ENCODE measurements at places on chromosomes 7 and 10.

DNA sequence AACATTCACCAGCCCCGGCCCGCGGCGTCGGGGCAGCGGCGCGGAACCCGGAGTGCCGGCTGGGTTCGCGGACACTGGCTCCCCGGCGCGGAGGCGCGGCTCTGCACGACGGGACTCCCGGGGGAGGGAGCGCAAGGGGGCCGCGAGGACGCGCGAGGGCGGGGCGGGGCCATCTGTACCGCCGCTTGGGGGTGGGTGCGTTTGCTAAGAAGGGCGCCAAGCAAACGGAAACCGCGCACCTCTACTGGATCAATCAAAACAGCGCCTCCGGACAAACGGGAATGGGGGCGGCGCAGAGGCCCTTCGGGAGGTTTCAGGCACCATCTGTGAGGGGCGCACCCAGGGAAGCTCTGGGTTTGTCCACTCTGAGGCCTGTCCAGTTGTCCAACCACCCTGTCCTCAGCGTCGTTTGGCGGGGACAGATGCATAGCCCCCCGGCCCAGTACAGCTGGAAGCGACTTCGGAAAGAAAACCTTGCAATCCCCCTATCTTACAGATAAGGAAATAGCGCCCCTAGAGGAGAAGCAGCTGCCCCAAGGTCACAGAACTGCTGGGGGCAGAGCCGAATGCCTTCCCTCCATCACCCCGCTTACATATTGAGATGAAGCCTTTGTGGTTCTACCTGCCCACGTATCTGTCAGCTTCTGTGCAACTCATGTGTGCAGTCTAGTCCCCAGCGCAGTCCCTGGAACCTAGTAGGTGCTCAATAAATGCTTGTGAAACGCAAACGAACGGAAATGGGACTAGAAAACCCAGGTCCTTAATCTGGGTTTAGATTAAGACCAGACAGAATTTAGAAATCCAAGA lies 10.7 kb upstream of the SLIT1 start:
- DNase-seq: peak; percentile 47

DNA sequence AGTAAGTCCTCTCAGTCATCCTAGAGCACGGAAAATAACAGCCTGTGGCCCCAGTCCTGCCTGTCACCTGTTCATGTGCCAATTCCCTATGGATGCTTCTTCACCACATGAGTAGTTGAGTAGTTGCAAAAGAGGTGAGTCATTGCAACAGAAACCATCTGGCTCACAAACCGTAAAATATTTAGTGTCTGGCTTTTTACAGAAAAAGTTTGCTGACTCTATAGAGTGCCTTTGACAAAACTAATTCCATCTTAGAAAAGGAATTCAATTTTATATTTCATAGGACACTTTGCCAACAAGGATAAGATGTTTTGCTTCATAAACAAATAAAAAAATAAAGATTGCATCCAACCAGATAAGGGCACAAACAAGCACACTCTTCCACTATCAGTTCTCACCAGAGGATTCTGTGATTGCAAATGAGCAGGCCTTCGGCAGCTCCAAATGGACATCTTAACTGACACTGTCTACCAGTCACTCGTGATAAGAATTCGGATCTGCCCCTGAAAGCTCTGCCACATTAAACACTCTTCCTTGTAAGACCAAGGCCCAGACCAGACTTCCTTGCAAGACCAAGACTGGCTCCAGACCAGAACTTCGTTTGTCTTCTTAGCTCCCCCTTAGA lies 242.7 kb upstream of the SEMA3C start:
- no peak for DNase-seq

DNA sequence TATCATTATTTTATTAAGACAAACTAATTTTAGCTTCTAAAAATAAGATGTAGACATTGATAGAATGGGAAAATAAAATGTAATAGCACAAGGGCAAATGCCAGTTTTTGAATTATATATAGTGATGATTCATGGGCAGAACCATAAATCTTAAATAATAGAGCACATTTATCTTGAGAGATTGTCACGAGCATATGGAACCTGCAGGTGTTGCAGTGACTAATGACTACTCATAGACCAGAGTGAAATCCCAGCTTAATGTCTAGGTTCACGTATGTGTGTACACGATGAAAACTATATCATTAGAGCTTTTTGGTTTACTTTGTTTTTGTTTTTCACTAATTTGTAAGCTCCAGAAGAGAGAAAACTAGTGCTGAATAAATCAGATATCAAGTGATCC lies 150.2 kb upstream of the CACNA2D1 start:
- no peak for DNase-seq

GRCh38 chr7:51634025-51634424 lies 317.4 kb upstream of the COBL start:
- no peak for DNase-seq

GRCh38 chr7:51067757-51068156 lies 248.9 kb downstream of the COBL start:
- DNase-seq: peak; percentile 82

DNA sequence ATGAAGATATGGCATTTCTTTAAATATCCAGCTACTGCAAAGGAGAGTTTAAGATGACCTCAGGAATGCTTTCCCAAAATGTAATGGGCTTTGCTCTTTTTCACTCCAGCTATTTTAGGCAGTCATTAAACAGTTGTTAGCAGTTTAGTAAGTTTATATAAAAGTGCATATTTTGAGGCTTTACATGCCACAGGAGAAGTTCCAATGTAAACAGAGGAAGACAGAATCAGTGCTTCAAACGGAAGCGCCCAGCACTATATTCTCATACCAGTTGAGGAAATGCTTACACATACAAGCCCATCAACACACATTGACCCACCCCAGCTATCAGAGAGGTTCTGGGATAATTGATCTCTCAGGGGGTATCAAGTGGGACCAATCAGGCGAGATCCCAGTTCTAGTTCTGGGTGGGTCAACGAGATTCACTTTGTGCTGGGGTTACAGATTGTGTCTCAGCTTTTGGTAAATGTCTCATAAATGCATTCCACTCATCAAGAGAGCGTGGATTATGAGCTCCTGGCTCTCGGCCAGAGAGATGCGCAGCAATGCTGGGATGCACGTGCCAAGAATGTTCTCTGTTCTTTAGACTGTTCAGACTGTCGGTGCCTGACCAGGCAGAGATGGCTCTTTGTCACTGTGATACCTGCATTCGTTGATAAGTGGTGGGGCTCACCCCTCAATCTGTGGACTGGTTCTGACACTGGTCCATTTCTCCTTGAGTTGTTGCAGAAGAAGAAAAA lies 55.0 kb downstream of the CACNB2 start:
- DNase-seq: no peak

DNA sequence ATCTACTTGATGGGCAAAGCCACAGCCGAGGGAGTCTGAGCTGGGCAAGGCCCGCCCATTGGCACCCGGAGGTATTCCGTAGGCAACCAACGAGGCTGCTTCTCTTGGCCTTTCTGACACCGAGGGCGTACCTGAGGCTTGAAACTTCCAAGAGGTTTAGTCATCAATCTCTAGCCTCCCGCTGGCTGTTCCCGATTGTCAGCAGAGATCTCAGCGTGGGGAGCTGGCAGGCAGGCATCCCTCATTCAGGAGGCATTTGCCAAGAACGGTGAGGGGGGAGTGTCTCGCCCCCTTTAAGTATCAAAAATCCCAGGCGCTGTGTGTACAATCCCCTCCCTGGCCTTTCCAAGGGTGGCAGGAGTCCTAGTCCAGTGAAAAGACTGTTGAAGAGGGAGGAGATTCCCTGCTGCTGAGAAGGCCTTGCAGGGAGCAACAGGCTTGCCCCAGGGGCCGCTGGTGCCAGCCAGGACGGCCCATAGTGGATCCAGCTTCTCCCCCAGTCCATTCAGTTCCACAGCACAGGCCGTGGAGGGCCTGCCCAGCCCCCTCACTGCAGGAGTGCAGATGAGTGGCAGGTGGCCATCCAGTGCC lies 39.7 kb downstream of the OAT start:
- no peak for DNase-seq
